Stimulated activated CD8-positive, alpha-beta memory T cell treated with anti-CD3 and anti-CD28 coated beads, Interleukin-4, amount 100 ng/mL, for 1 hour (primary cell): ENCODE measurements at places on chromosomes 2 and 18.

- no peak for DNase-seq
Measured at GRCh38 chr2:212145121-212145520, 393.5 kb downstream of the ERBB4 start.

- DNase-seq, result no peak
Measured at GRCh38 chr2:60515721-60516226, 37.7 kb downstream of the BCL11A start.

GRCh38 chr2:135099802-135100483, 47.9 kb downstream of the RAB3GAP1 start:
- DNase-seq, result no peak

DNA sequence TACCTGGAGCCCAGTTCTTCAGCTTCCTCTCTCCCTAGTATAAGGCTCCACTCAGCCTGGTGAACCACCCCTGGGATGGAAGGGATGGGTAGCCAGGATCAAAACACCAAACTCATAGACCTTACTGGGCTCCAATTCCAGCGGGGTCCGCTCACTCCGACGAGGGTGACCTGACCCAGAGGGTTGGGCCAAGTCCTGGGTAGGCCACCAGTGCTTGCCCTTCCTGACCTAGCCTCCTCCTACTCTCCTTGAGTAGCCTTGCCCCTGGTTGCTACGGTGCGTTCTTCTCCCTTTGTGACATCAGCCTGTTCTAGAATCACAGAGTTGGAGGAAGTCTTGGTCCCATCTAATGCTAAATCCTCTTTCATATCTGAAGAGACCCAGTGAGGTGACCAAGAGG, 537 bp upstream of the STAT4 start:
- no peak for DNase-seq

GRCh38 chr2:165472922-165473321, 3.4 kb downstream of the CSRNP3 start:
- no peak for DNase-seq

DNA sequence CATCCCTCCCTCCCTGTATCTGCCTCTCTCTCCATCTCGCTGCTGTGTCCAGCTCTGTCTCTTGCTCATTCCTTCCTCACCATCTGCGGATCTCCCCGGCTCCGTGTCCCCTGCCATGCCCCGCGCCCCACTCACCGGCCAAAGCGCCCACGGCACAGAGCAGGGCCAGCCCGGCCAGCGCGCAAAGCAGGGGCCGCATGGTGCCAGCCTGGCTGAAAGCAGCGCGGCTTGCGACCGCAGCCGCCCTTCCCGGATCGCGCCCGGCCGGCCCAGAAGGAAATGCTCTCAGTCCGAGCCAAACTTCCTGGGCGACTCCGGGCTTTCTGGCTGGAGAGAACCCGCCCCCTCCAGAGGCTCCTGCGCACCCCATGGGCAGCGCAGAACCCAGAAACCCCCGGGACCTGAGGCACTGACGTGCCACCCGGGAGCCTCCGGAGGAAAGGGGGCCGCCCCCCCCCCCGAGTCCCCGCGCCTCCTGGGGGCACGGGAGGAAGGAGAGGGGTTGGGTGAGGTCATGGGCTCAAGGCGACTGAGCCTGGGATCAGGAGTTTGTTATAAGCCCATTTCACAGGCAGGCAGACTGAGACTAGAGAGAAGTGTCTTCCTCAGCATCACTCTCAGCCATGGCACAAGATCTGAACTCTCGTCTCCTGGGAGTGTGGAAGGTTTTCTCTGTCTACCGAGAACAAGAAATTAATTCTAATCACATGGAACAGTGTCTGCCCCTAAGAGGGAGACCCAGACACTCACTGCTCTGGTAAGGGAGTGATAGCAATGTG, 45.2 kb upstream of the RAB6C start:
- DNase-seq, result no peak

GRCh38 chr2:11743846-11744553, 2.4 kb upstream of the LPIN1 start:
- DNase-seq, result peak; percentile 44

DNA sequence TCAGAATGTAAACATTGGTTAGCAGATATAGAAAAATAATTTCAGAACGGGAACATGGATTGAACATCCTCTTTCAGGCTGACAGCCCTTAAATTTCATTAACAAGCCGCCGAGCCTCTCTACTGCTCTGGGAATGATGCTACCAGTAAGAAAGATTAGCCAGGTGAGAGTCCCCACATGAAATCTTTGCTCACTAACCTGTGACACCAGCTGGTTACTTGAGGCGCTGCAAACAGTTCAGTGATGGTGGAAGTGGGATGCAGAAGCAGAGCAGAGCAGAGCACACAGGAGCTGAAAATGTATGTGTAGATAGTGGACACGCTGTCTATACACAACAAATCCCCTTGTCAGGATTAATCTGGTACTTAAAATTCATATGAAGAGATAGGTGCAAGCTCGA, 721.1 kb downstream of the DPP10 start:
- DNase-seq, result no peak

DNA sequence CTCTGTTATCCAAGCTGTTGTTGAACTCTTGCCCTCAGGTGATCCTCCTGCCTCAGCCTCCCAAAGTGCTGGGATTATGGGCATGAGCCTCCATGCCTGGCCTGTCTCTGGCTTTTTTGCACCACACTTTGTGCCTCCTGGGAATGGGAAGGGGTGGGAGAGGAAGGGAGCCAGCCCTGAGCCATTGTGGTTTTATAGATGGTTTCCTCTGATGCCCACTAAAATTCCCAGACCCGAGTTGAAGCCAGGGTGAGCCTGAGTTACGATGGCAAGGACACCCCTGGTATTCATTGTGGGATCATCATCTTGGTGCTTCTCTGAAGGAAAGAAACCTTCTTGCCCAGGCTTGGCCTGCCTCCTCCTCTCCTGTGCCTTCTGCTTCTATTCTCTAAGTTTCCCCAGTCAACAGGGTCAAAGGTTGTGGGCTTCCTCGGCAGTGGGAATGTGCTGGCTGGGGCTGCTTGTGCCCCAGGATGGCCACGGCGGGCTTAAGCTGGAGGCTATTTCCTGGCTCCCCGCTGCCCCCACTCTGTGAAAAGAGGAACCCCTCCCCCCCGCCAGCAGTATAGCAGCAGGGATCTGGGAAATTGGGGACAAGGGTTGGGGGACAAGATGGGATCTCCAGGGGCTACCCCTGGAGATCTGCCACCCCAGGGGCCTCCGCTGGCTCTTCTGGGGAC, 106.2 kb downstream of the STPG4 start:
- DNase-seq, result no peak

DNA sequence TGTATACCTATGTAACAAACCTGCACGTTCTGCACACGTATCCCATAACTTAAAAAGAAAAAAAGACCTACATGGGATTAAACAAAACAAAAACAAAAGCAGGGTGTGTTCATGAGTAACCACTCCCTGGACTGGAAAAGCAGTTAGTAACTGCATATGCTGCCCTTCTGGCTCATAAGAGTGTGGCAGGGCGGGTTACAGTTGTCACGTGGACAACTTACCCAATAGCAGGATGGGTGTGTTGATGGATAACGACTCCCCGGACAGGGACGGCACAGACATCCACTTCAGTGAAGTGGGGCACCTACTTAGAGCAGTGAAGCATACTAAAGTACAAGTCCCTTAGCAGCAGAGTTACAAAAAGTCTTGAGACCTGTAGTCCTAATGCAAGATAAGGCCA, 136.7 kb downstream of the CCBE1 start:
- DNase-seq, result no peak

GRCh38 chr2:150063432-150063889, 424.0 kb downstream of the RND3 start:
- no peak for DNase-seq

- DNase-seq, result no peak
Measured at GRCh38 chr2:147420947-147421675, 423.7 kb upstream of the ACVR2A start.

- DNase-seq, result no peak
Measured at GRCh38 chr2:137091704-137092103, 326.4 kb downstream of the THSD7B start.

GRCh38 chr18:70243131-70243929, 37.8 kb upstream of the RTTN start:
- DNase-seq, result no peak

- DNase-seq, result no peak
Measured at GRCh38 chr2:19351899-19352697, 6.3 kb downstream of the OSR1 start.

GRCh38 chr2:8138923-8139667, 542.8 kb upstream of the ID2 start:
- DNase-seq, result no peak

DNA sequence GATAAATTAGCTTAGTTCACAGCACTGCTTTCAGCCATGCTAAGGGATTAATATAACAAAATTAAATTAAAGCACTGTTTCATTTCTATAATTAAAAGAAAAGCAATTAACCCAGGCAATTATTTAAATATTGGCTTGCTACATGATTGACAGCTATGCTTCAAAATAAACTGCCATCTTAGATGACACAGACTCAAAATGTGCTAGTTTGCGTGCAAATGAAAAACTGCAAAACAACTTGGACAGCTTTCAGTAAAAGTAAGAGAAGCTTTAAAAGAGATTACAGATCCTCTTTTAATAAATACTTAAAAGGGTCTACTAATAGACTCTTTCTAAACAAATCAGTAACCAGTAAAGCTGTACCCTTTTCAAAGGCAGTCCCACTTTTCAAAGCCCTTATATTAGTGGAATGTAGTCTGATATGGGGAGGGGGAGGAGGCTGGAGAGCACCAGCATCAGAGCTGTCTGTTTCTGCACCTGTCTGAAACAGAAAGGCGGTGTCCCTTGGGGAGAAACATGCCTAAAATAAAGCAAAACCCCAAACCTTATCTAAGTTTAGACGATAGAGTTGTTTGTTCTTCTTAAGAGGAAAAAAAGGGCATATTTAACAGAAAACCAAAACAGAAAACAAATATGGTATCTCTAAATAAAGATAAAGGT, 20.8 kb downstream of the EIF2AK3 start:
- DNase-seq, result no peak

- no peak for DNase-seq
Measured at GRCh38 chr2:23009545-23010149, 375.3 kb upstream of the KLHL29 start.

- no peak for DNase-seq
Measured at GRCh38 chr2:101696272-101697123, 1.0 kb upstream of the MAP4K4 start.

DNA sequence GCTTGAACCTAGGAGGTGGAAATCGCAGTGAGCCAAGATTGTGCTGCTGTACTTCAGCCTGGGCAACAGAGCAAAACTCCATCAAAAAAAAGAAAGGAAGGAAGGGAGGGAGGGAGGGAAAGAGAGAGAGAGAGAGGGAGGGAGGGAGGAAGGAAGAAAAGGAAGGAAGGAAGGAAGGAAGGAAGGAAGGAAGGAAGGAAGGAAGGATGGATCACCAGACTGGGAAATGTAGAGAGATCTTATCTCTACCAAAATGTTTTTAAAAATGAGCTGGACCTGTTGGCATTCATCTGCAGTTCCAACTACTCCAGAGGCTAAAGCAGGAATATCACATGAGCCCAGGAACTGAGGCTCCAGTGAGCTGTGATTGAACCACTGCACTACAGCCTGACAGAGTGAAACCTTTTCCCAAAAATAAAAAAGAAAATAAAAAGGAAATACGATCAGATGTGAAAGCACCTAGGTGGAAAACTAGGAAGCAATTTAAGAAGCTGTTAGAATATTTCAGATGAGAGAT, 239.4 kb downstream of the CDH7 start:
- DNase-seq, result no peak

- no peak for DNase-seq
Measured at GRCh38 chr2:238520359-238520886, 93.7 kb downstream of the ASB1 start.

- DNase-seq, result no peak
Measured at GRCh38 chr18:77766421-77766820, 516.8 kb downstream of the GALR1 start.

DNA sequence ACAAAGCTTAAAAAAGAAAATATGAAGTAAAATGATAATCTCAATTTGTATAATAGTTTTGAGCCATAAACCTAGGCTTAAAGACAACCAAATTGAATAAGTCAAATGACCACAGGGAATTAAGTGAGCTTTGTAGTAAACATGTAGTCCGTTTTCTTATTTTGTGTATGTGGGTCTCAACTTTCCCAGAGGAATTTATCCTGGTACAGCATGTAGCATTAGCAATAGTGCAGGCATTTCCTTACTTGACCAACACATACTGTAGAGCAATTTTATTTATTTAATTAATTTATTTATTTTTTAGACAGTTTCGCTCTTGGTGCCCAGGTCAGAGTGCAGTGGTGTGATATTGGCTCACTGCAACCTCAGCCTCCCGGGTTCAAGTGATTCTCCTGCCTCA, 37.5 kb upstream of the MTCL1 start:
- no peak for DNase-seq

GRCh38 chr2:219614076-219614860, 13.2 kb upstream of the SLC4A3 start:
- DNase-seq, result no peak

DNA sequence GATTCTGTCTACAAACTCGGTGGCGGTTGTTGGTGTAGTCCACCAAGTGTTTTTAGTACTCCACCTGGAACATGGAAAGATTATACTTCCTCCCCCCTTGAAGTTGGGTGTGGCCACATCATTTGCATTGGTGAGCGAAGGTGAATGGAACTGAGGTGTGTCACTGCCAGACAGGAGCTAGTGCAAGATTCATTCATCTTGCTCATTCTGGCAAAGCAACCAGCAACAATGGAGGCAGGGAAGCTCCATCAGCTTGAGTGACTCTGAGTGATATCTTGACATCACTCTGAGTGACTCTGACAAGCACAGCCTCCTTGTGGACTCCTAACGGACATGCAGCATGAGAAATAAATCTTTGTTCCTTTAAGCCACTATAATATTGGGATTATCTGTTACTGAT, 54.7 kb upstream of the SLC1A4 start:
- DNase-seq, result no peak
